Mesangial cell (primary cell): ENCODE measurements at places on chromosomes 3 and 15. TPM values are rescaled to one million over a fixed set of nuclear protein-coding genes. Genes with fewer than 3 reads are reported as not detected.

The DNAH12 gene
- total RNA-seq: under 0.01 TPM in 1 of 2 replicates, not detected in the other

The HTR3E gene
- total RNA-seq: not detected in 2 replicates

The DYNC1LI1 gene
- total RNA-seq: 22.7 and 27.4 TPM in 2 replicates

The THOC7 gene
- 21.0 and 40.6 TPM in 2 replicates for total RNA-seq

The U2SURP gene
- total RNA-seq: 13.6 and 20.5 TPM in 2 replicates

The GOLGA8T gene
- not detected in 2 replicates for total RNA-seq

The MBNL1 gene
- total RNA-seq: 170 and 213 TPM in 2 replicates

The TMCO5A gene
- not detected in 2 replicates for total RNA-seq

The ITIH1 gene
- not detected in 2 replicates for total RNA-seq

The FOXB1 gene
- total RNA-seq: not detected in 2 replicates

The FGF12 gene
- 0.38 and 0.98 TPM in 2 replicates for total RNA-seq

The ALPK3 gene
- 15.3 and 16.9 TPM in 2 replicates for total RNA-seq

The TMC3 gene
- total RNA-seq: not detected in 2 replicates

The RASGRF1 gene
- total RNA-seq: 0.16 and 0.38 TPM in 2 replicates

The C15orf40 gene
- total RNA-seq: 9.8 and 21.5 TPM in 2 replicates

The RASL12 gene
- not detected in 2 replicates for total RNA-seq

The ADAMTS9 gene
- 5.4 and 20.3 TPM in 2 replicates for total RNA-seq

The SLCO2A1 gene
- total RNA-seq: 0.33 and 2.4 TPM in 2 replicates

The DVL3 gene
- 42.0 and 79.0 TPM in 2 replicates for total RNA-seq

The LRRC31 gene
- total RNA-seq: not detected in 2 replicates

The CXCR6 gene
- total RNA-seq: not detected in 2 replicates

The ONECUT1 gene
- total RNA-seq: 0.33 TPM in 1 of 2 replicates, not detected in the other

The GPX1 gene
- 516 and 726 TPM in 2 replicates for total RNA-seq

The ERC2 gene
- total RNA-seq: 1.8 and 3.1 TPM in 2 replicates

The ANKRD34C gene
- not detected in 2 replicates for total RNA-seq

The IL17RB gene
- total RNA-seq: 0.49 and 0.63 TPM in 2 replicates

The PP2D1 gene
- not detected in 2 replicates for total RNA-seq

The SCAANT1 gene
- not detected in 2 replicates for total RNA-seq

The RETNLB gene
- total RNA-seq: not detected in 2 replicates

The VPS39 gene
- 24.0 and 42.1 TPM in 2 replicates for total RNA-seq
